ENCODE measurements at places on chromosomes 5 and 9.

- no peak for DNase-seq
Measured at GRCh38 chr5:115844321-115844817, 2.6 kb downstream of the AP3S1 start.

GRCh38 chr9:2012347-2012746 is 2.8 kb upstream of the SMARCA2 start:
- DNase-seq = no peak

GRCh38 chr5:73363911-73364730 is 84.5 kb downstream of the FOXD1 start:
- no peak for DNase-seq

GRCh38 chr5:44266882-44267576 is 122.2 kb downstream of the FGF10 start:
- no peak for DNase-seq

DNA sequence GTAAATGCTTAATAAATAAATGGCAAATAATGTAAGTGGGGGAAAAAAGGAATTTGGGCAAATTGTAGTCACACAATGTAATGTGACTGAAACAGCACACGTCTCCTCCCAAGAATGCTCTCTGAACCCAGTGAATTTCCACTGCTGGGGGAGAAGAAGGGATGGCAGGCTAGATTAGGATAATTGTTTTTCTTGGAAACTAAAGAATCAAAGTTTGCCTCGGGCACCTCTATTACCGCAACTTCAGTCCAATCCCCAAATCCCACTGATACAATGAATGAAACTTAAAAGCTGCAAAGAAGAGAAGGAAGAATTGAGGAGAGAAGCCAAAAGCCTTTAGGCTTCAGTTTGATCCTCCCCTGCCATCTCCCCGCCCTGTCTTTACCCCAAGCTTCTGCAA is 423.2 kb upstream of the PAPPA start:
- DNase-seq = no peak

GRCh38 chr5:150809363-150809762 is 30.8 kb downstream of the SMIM3 start:
- no peak for DNase-seq

DNA sequence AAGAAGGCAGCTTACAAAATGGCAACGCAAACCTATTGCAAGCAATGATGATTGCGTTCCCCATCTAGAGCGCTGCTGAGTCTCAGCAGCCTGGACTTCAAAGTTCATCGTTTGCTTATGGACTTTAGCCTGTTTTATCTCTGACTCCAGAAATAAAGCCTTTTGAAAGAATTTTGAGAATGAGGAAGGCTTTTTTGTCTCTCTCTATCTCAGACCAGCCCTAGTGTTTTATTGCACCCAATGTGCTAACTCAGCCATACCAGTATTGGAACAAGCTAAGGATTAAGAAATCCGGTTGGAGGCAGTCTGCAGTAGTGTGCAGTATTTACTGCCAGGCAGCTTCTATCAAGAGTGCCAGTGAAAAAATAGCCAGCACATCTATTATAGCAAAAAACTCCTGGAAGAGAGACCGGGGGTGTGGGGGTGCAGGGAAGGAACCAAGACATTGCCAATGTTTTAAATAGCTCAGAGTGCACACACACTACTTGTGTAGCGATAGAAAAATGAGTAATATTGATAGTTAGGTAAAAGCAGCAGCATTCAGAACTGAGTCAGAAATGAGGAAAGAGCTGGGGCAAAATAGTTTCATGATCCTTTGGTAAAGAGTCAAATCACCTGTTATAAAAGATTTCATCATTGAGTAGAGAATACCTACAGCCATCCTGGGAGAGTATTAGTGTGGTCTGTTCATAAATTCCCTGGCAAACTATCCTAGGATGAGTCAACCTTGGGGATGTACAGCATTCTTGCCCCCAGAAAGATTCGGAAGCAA is 219.0 kb downstream of the ZNF608 start:
- no peak for DNase-seq

DNA sequence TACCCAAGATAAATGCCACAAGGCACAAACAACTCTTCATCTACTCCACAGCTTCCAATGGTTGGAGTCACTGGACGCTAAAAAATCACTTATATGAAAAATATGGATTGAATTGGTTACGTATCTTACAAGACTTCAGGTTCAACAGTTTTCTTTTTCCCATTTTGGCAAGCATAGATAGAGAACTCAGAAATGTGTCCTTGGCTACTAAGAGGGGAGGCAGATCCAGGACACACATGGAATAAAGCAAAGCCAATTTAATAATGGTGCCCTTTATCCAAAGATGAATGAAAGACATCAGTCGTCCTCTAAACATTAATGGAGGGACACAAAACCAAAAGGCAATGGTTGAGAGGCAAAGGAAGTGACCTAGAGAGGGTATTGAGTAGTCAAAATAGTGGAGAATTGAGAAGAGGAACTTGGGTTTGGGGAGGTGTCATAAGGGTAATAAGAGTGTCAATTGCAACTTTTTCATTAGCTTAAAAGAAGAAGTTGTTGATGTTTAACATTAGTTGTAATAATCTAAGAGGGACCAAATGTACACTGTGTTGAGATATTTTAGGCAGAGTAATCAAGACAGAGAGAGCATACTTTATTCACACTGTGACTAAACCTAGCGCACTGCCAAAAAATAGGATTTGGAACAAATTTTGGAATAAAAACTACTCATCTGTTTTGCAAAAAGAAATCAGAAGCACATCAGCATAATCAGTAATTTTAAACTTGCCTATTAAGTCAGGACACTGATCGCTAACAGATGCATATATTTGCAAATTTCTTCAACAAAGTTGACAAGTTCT is 308.2 kb downstream of the ARL15 start:
- no peak for DNase-seq

DNA sequence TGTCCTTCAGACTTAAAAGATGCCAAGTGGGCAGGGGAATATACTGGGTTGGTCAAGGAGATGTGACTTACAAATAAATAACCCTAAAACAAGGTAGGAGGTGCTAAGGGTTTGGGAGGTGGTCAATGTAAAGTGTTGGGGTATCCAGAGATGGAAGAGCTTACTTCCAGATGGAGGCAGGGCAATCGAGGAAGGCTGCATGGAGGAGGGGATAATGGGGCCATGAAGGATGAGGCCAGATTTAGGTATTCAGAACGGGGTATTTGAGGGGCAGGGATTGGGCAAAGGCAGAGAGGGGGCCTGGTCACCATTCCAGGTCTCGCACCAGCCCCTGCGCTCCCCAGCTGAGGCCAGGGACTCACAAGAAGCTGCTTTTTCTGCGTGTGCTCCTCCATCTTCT is 57.9 kb upstream of the FBXW11 start:
- DNase-seq = no peak

GRCh38 chr9:91824601-91825305 is 125.3 kb downstream of the ROR2 start:
- DNase-seq = no peak
